NB4 (cell line): ENCODE measurements at places on chromosomes 1 and 21.

GRCh38 chr1:71881611-71882010 lies 400.7 kb downstream of the NEGR1 start:
- peak; percentile 80 for DNase-seq

- no peak for DNase-seq
These were observed 58.1 kb downstream of the GLIS1 start for GRCh38 chr1:53680868-53681267.

DNA sequence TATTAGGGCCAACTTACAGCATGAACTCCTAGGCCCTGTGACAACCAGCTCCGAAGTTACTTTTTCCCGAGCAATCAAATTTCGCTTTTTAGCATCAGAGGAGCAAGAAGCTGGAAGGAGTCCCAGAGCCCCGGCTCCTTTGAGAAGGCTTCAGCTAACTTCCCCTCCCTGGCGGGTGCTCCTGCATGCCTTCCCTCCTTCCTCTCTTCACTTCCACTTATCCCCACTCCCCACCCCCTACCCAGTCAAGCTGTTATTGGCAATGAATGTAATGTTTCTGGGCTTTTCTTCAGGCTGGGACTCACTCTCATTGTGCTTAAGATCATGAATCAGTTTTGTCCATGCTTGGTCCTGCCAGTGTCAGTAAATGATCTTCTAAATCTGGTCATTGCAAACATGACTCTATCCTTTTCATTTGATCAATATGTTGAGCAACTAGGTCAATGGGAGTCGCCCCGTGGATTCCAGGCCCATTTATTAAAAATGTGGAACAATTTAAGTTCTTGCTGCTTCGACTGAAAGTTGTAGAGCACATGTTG lies 94.5 kb upstream of the TSPAN2 start:
- no peak for DNase-seq

GRCh38 chr1:4960782-4961475 lies 306.5 kb downstream of the AJAP1 start:
- no peak for DNase-seq

DNA sequence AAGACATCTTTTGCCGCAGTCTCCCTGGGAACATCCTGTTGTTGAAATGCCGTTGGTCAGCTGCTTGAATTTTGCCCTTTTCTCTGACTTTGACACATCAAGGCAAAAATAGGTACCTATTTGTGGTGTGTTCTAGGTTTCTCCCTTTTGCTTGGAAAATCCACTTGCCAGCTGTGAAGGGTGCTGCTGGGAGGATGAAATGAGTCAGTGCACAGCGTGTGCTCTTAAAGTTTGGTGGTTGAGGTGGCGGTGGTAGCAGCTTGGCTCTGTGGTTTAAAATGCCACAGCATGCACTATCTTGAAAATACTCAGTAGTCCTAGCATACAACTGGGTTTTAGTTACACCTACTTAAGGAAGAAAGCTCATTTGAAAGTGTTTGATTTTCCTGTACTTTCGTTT lies 183.8 kb downstream of the DHRS3 start:
- peak; percentile 89 for DNase-seq

GRCh38 chr1:183909672-183910071 lies 104.8 kb downstream of the RGL1 start:
- DNase-seq, result no peak
